ENCODE measurements at places on chromosomes 2 and 18. TPM values are rescaled to one million over a fixed set of nuclear protein-coding genes. Genes with fewer than 3 reads are reported as not detected.

GRCh38 chr18:45739848-45740247 is 15.9 kb downstream of the SLC14A1 start:
- DNase-seq = no peak

Gene OST4
- total RNA-seq = 784 TPM

DNA sequence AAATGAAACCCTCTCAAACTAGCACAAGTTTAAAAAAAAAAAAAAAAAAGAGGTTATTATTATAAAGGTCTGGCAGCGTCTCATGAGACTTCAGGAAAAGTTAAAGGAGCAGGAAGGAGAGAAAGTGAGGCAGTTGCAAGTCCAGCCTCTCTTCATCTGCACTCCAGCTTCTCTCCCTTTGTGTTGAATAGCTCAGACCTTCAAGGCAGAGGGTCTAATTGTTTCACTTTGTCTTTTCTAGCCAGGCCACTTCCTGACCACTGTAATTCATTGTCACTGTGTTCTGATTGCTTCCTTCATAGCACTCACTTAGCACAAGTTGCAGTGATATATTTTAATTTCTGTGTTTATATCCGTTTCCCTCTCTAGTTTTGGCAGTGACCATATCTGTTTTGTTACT is 99.9 kb downstream of the SPATS2L start:
- peak; percentile 61 for DNase-seq

- peak; percentile 43 for DNase-seq
Observed at GRCh38 chr2:36672199-36672598, 24.3 kb upstream of the VIT start.

GRCh38 chr18:28541276-28541930 is 364.5 kb upstream of the CDH2 start:
- DNase-seq = no peak

- no peak for DNase-seq
Observed at GRCh38 chr2:216475767-216476166, 22.9 kb upstream of the RPL37A start.

- DNase-seq = no peak
Observed at GRCh38 chr2:56014046-56014730, 90.6 kb upstream of the EFEMP1 start.

GRCh38 chr2:193806088-193806774 is 1611.5 kb upstream of the TMEFF2 start:
- no peak for DNase-seq

DNA sequence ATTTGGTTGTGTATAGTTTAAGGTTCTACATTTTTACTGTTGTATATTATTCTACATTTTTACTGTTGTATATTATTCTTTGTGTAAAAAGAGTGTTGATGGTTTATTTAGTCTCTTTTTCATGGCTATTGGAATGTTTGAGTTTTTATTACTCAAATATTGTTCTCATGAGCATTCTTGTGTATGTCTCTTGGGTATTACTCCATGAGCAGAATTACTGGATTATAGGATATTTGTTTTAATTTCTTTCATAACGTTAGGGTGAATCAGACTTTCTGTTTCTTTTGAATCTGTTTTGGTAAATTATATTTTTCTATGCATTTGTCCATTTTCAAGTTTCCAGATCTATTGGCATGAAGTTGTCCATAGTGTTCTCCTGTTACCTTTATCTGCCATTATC is 111.6 kb downstream of the DYNAP start:
- no peak for DNase-seq

DNA sequence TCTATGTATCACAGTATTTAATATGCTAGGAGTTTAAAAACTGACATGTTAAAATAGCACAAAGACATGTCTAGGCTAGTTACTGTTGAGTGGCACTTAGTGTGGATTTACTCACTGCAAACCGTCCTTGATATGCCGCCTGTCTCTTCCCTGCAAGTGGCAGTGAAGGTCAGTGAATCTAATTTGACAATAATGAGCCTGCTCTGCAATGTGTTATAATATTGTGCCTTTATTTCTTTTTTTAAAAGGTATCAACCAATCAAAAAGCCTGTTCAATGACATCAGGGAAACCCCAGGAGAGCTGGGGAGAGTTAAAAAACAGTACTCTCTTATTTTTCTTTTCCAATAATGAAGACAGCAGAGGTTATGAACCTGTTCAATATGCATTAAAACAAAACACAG is 384.1 kb downstream of the ERBB4 start:
- DNase-seq = no peak

DNA sequence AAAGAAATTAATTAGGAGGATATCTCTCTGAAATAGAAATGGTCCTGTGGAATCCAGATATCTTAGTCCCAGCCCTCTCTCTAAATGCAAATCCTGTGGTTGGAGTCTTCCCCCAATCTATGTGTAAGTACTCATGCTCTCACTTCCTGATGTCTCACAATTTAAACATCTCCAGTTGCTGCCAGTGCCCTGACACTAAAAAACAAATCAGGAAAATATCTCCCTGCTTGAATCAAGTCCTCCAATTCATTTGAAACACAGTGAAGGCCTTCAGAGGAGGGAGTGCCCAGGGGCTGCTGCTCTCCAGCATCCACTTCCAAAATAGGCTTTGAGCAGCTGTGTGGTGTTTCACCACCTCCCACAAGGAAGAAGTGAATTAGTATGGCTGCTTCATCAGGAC is 413.8 kb downstream of the RAD51AP2 start:
- DNase-seq = peak; percentile 62

GRCh38 chr2:26122630-26123029 is 50.3 kb upstream of the GAREM2 start:
- DNase-seq = no peak

Gene CCNT2
- 25.6 TPM for total RNA-seq

- DNase-seq = peak; percentile 92
Observed at GRCh38 chr18:63869374-63869773, 18.1 kb upstream of the SERPINB2 start.

Gene INHA
- total RNA-seq = 0.12 TPM

- DNase-seq = no peak
Observed at GRCh38 chr18:28068207-28068606, 108.7 kb downstream of the CDH2 start.

DNA sequence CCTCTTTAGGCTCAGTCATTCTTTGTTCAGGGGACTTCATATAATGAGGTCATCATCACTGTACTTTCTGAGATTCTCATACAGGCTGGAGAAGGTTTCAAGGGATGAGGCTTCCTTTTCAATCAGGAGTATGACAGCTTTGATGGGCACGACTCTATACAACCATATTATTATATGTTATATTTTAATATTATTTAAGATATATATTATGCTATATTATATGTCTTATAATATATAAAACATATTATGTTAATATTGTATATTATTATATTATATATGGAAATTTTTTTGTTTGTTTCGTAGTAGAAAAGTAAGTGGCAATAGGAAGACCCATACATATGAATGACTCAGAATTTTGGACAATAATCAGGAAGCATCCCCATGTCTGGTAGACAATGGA is 78.0 kb upstream of the GATA6 start:
- no peak for DNase-seq

Gene FSHR
- total RNA-seq = not detected

GRCh38 chr2:167875529-167875928 is 371.9 kb downstream of the STK39 start:
- no peak for DNase-seq

DNA sequence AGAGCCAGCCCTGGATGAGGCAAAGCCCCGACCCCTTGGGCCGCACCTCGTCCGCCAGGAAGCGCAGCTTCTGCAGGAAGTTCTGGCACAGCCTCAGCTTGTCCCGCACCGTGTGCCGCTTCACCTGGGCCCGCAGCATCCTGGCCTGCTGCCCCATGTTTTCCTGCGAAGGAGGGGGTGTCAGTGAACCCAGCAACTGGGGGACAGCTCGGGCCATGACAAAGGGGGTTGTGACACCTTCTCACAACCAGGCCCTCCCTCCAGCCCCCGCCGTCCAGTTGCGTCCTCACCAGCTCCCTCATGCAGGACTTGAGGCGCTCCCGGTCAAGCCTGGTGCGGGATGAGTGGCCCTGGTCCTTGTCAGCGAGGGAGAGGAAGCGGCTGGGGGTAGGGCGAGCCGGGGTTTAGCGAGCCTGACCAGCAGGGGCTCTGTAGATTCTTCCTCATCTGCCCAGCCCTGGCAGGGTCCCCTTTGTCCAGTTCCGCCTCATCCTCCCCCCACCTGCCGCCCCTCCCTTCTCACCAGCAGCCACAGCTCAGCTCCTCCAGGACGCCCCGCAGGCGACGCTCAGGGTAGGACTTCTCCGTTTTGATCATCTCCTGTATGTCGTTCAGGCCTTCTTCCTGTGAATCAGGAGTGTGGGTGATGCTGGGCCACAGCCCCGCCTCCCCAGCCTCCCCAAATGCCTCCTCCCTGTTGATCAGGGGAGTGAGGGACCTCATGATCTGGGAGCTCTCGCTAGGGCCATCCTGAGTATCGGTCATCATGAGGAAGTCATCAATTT is 606 bp downstream of the OTOF start:
- no peak for DNase-seq

GRCh38 chr2:201955702-201956141 is 77.9 kb upstream of the FZD7 start:
- DNase-seq = peak; percentile 29

- no peak for DNase-seq
Observed at GRCh38 chr2:179726461-179727180, 134.8 kb downstream of the ZNF385B start.

GRCh38 chr2:238850091-238850490 is 2.2 kb downstream of the TWIST2 start:
- no peak for DNase-seq

- no peak for DNase-seq
Observed at GRCh38 chr2:186946896-186947467, 98.0 kb upstream of the ZSWIM2 start.

Gene LHCGR
- total RNA-seq = not detected

DNA sequence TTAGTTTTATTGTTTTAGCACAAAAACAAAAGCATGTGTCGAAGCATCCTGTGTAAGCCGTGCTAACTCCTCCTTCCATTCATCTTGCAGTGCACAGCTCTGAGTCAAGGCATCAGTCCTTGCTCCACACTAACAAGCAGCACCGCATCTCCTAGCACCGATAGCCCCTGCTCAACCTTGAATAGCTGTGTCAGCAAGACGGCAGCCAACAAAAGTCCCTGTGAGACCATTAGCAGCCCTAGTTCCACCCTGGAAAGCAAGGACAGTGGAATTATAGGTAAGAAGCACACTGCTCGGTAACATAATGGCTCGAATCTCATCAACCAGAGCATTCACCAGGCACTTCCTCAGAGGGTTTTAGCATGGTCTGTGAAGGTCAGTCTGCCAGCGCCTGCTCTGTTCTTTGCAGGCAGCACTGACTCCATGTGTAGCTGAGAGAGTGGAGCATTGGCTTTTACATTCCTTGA is 136.2 kb downstream of the WDSUB1 start:
- DNase-seq = no peak

DNA sequence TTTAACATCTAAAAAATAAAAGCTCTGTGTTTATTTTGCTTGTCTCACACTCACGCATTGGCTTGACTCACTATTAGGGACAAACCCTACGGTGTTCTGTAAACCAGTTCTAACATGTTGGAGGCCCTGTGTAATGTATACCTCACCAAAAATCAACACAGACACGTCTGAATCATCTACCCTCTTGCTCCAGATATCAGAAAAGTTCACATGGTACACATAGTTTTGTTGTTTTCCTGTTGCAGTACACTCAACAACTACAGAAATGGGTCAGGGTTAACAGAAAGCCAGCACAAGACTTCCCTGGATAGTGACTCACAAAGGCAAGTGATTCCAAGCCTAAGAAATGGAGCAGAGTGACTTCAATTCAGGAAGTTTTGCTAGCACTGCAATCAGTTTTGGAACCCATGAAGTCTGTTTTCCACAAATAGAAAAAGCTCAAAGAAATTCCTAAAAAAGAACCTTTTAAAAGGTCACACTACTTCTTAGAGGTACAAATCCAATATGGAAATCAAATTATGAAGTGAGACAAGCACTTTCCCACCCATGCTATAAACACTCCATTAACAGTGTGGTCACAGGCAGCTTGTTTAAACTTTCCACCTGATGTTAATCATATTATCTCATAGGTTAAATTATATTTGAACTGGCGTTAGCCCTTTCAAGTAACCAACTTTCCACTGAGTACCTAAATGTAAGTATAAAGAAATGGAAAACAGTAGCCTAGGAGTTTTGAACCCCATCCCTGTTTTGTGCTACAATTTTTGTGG is 87.4 kb downstream of the GAREM1 start:
- DNase-seq = no peak

Gene KCNJ13
- total RNA-seq = not detected

Gene KCNG2
- total RNA-seq = not detected

Gene TRABD2A
- 5.3 TPM for total RNA-seq

GRCh38 chr2:239150125-239151011 is 250.5 kb downstream of the HDAC4 start:
- DNase-seq = no peak

DNA sequence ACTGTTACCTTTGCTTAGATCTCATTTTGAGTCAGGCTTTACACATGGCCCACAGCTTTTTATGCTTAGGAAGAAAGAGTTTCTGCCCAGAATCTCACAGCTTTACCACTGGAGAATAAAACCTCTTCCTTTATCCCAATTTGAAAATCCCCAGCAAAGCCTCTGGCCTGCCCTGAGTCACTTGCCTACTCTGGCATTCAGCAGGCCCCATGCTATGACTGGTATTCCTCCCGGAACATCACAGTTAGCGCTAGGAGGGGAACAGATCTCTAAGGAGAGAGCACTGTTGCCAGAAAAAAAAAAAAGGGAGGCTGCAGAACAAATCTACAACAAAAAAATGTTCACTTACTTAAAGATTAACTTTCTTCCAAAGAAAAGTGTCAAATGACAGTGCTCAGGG is 152.9 kb upstream of the DNMT3A start:
- no peak for DNase-seq

Gene SLC5A7
- total RNA-seq = not detected

- DNase-seq = no peak
Observed at GRCh38 chr18:3867864-3868311, 417.9 kb downstream of the TGIF1 start.

DNA sequence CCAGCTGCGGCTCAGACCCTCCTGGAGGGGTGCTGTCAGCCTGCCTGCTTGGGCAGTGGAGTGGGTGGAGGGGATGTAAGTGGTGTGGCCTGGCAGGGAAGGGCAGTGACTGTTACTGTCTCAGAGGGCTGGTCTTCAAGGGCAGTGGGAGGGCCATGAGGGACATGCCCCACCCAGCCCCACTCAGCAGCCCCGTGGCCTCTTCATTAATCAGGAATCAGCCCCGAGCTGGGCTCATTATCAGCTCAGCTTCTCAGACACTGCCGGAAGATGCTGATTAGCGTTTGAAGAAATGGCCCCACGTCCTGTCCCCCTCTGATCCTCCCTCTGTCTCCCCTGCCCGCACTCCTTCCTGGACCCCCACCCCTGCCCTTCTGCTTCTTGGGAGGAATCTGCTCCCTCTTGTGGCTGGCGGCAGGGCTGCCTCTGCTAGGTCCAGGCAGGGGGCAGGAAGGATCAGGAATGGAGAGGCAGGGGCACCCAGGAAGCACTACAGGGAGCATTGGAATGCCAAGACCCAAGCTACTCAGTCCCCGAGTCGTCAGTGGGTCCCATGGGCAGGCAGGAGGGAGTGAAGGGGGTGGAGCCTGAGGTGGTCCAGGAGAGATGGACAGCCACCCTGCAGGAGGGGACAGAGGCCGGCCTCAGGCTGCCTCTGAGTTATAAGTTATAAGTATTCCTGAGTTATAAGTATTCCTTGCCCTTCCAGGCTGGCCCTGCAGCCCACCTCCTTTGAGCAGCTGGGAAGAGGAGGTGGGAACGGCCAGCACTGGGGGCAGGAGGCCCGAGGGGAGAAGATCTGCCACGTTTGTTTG is 7.0 kb downstream of the ASIC4 start:
- peak; percentile 77 for DNase-seq

- no peak for DNase-seq
Observed at GRCh38 chr2:124309563-124310138, 284.6 kb downstream of the CNTNAP5 start.

Gene C2orf15
- total RNA-seq = 0.24 TPM

GRCh38 chr2:135826544-135826943 is 10.4 kb downstream of the LCT start:
- no peak for DNase-seq

Data from RPMI7951 (cell line).